ENCODE measurements at places on chromosomes 1 and 21.

GRCh38 chr1:208204779-208205178, 39.4 kb downstream of the PLXNA2 start:
- DNase-seq, result no peak

DNA sequence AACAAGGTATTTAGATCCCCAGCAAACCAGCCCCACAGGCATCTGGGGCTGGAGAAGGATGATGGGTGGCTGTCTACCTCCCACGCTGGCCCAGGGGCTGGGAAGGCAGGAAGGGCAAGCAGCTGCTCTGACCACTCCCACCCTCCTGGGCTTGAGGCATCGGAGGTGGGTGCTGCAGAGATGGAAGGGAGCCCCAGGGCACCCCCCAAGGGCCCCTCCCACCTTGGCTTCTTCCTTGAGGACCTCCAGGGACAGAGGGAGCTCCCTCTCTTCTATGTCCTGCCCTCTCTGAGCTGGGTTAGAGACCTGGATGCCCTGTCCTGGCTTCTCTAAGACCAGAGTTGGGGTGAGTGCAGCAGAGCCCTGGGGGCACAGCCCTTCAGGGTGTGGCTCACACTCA, 3.1 kb downstream of the CD52 start:
- no peak for DNase-seq

GRCh38 chr21:35128536-35128935, 79.4 kb upstream of the RUNX1 start:
- DNase-seq, result no peak

DNA sequence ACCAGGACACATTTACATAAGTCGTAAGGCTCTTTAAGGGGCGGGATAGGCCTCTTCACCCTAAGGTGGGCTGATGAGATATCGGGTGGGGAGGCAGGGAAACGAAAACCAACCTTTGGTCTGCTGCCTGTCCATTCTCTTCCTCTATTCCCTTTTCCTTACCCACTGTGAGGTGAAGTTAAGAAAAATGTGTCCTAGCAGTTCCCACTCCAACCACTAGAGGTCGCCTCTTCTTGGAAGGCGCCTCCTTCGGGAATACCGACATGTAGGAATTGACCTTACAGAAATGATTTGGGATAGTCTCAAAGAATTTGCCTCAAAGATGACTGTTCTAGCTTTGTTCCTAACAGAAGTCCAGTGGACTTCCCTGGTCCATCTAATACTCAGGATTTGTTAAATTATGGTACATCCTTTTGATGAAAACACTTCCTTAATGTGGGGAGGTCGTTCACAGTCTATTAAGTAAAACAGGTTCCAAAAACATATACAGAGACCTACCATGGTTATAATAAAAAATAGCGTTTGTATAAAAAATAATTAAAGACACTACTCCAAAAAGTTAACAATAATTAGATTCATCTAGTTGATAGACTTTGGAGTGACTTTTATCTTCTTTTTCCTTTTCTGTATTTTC, 14.1 kb downstream of the AZIN2 start:
- DNase-seq, result peak; percentile 51

- DNase-seq, result no peak
These were observed 23.4 kb upstream of the PDE9A start for GRCh38 chr21:42629933-42630589.

DNA sequence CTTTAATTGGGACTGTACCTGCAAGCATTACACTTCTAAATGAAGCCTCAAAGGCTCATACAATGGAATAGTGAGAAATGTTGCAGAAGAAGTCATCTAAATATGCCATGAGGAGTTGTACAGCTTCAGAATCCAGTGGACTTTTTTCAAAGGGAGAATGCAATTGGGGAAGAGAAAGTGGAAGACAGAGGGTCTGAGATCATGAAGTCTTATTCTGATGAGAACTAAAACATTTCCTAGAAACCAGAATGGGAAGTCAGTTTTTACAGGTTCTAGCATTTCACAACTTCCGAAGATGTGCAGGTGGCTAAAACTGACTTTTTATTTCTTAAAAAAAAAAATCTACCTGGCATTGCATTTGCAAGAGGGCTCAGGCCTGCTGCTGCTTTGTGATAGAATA, 424.4 kb upstream of the RUNX1 start:
- no peak for DNase-seq

DNA sequence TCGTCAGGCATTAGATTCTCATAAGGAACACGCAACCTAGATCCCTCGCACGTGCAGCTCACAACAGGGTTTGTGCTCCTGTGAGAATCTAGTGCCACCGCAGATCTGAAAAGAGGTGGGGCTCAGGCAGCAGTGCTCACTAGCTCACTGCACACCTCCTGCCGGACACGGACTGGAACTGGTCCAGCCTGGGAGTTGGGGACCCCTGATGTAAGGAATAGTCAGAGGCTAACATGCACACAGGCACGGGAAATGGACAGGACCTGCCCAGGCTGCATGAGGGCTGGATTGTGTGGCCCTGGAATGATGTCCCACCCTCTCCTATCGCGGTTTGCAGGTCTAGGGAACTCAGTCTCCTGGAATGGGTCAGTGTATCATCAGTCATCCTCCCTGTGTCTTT, 23.2 kb upstream of the MX1 start:
- no peak for DNase-seq

GRCh38 chr1:4653328-4653660, 1.1 kb upstream of the AJAP1 start:
- no peak for DNase-seq

- DNase-seq, result no peak
These were observed 5.5 kb upstream of the ST6GALNAC3 start for GRCh38 chr1:76068953-76069561.

DNA sequence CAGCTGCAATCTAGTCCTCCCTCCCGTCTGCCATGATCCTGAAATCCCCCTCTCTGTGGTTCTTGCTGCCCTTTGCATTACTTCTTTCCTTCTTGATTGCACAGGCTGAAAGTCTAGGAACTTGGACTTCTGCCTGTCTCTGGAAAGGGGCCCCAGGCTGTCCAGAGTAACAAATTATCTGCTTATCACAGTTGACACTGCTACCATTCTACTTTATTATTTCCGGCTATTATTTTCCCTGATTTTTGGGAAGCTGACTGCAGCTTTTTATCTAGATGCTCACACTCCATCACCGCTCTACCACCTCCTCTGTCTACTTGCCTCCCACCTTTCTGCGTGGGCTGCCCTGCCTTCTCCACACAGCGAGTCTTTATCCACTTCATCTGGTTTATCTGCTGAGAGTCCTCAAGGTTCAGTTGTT, 202.1 kb upstream of the PLXNA2 start:
- DNase-seq, result no peak

DNA sequence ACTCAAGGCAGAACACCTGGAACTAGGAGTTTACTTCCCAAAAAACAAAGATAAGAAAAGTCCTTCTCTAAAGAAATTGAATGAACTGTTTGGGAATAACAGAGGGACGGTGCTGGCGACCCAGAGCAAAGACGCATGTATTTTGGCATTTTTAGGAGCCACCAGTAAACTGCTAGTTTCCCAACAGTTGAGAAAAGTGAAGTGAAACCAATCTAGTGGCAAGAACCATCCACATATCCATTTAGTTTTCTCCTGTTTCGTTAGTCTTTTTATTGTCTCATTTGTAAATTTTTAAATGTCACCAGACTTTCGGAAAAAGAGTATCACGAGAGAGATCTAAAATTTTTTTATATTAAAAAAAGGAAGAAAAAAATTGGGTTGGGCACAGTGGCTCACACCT, 30.2 kb downstream of the ODF2L start:
- no peak for DNase-seq

- DNase-seq, result no peak
These were observed 112.3 kb downstream of the PRRX1 start for GRCh38 chr1:170776252-170776651.

DNA sequence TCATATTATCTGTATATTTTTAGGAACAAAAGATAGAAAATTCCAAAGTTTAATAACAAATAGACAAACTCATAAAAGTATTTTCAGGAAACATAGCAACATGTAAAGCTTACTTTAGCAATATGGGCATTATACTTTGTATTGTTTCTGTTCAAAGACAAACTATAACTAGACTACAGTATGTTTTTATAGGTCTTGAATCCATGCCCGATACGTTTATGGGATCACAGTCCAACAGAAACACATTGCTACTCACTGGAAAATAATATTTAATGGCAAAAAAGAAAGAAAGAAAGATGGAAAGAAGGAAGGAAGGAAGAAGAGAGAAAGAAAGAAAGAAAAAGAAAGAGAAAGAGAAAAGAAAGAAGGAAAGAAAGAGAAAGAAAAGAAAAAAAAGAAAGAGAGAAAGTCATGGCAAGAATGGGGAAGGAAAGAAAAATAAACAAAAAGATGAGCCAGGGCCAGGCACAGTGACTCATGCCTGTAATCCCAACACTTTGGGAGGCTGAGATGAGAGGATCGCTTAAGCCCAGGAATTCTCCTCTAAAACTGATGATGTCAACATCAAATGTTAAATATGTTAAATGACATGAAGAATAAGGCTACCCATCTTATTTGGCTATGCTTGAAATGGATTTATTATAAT, 32.7 kb downstream of the TM2D1 start:
- DNase-seq, result peak; percentile 42

DNA sequence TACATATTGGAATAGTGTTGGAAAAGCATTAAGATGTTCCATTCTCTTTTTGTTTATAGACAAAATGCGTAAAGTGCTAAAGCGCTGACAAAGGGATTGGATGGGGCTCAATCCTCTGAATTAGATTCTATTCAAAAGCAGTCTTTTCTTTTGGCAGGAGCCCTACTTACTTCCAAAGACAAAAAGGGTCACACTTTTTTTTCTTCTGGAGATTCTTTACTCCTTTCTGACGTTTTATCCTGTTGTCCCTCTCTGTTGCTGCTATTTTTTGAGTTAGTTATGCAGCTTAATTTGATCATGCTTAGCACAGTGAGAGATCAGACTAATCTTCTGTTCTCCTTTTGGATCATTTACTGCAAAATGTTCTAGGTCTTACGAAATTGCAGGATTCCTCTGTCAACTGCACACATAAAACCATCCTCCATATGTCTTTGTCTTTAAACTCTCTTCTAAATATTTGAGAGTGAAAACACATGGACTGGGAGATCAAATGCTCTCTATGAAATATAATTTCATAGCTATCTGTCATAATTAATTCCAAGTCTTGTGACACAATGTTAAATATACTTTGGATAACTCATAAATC, 656.4 kb upstream of the ADGRL2 start:
- no peak for DNase-seq
